Stimulated activated CD8-positive, alpha-beta memory T cell treated with anti-CD3 and anti-CD28 coated beads, Interleukin-15, amount 100 ng/mL, for 48 hours (primary cell): ENCODE measurements at places on chromosomes 3 and 15.

DNA sequence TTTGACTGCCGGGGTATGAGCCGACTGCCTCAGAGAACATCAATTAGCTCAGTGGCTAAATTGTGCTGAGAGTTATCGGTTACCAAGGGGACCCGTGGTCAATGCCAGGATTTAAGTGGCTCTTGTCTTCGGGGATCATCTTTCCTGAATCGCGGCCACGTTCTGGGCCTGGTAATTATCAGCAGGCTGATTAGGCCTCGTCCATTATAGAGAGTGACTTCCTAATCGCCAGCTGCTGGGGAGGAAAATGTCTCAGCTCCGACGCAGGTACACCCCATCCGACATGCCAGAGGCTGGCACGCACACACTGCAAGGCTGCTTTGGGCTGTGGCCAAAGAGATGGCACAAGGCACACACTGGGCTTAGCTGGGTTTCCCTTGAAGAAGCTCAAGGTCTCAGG is 10.6 kb downstream of the TRH start:
- DNase-seq, result no peak

DNA sequence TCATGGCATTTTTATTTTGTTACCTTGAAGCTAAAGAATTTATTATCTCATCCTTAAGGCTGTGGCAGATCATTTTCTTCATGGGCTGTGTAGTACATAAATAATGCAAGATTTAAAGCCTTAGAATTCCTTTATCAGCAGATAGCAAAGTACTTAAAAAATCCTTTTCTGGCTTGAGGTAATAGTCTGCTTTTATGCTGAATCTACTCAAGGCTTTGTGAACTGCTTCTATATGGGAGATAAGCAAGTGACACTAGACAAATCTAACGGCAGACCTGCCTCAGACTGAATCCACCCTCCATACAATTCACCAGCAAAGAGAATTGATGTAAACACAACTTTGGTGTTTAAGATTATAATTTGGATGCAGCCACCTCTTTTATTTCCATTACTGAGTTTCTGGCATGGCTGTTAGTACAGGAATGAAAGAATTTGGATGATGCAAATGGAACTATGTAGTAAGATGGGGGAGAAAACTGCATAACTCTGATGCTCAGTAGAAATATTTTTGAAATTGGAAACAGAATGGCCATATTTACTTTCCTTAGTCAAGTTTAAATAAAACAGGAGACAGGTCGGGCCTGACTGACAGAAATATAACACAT is 1121.5 kb downstream of the NAALADL2 start:
- no peak for DNase-seq

- DNase-seq, result no peak
Measured at GRCh38 chr3:149493315-149494021, 19.0 kb downstream of the TM4SF4 start.

DNA sequence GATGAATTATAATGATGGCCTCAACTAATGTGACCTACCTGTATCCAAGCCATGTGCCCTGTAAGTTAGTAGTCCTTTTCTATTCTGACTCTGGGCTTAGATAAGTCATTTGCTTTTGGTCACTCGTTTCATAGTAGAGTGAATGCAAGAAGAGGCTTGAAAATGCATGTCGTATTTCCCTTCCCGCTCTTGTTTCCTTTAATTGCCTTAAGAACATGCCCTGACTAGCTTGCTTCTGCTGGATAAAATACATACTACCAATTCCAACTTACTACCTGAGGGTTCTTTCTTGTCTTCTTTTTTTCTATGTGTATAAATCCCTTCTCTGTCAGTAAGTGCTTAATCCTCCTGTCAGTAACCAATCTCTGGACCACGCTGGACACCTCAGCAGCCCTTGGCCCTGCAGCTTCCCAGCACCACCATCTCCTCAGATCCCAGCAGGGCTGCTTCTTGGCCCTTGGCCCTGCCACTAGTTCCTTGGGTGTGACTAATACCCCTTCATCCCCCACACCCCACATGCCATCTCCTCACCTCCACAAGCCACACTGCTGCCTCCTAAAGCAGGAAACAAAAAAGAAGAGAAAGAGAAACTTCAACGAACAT is 771.7 kb downstream of the IGSF11 start:
- DNase-seq, result no peak

DNA sequence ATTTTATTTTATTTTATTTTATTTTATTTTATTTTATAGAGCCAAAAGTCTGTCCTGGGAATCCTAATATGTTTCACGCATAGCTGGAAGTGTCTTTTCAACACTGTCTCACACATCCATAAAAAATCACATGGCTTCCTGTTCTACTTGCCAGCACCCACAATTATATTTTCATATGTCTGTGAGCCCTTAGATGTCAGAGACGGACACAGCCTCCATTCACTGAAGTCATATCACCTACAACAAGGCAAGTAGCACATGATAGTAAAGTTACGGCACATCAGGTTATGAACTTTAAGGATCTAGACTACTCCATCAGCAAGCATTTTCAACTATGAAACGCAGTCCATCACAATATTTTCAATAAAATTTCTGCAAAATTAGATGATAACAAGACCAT is 168.4 kb downstream of the ZIC4 start:
- no peak for DNase-seq

- no peak for DNase-seq
Measured at GRCh38 chr3:21345382-21345976, 405.5 kb downstream of the ZNF385D start.

GRCh38 chr3:149626671-149627070 is 31.2 kb downstream of the WWTR1 start:
- no peak for DNase-seq

GRCh38 chr15:90379263-90379662 is 8.8 kb upstream of the IQGAP1 start:
- DNase-seq, result no peak

DNA sequence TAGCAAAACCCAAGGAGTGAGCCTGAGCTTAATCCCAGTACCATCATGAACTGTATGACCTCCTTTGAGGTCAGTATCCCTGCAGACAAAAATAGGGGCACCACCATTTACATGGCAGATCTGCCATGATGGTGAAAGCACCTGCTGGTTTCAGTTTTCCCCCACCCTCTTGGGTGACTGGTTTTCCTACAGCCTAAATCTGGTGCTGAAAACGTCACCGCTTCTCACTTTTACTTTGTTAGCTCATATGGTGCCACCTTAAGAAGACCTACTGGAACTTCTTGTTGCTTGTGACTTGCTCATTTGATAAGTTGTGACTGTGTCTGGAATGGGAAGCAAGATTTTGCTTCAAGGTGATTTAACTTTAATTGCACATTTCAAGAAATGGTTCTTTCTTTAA is 5.1 kb downstream of the PPP1R2 start:
- peak; percentile 36 for DNase-seq

DNA sequence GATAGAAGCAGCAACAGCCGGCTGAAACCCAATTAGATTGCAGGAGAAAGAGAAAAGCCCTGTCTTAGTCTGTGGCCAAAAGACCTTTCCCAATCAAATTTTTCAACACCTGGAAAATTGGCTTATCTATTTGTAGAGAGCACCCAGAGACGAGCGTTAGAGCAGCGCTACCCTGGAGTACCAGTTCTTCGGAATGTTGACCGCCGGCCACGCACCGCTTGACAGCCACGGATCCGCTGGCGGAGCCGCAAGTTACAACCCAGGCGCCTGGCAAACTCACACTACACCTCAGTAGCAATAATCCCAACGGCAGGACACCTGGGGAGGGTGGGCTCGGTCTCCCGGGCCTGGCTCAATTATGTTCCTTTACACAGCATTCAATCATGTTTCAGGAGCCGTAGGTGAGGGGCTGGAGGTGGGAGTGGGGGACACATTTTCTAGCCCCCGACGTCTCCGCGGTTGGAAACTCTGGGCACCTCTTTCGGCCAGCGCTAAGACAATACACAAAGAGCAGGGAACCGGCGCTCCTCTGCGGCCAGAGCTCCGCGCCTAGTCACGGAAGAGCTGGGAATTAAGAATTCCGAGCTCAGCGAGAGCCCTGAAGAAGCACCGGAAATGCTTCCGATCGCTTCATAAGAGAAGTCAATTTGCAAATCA is 1.2 kb downstream of the MB21D2 start:
- no peak for DNase-seq

DNA sequence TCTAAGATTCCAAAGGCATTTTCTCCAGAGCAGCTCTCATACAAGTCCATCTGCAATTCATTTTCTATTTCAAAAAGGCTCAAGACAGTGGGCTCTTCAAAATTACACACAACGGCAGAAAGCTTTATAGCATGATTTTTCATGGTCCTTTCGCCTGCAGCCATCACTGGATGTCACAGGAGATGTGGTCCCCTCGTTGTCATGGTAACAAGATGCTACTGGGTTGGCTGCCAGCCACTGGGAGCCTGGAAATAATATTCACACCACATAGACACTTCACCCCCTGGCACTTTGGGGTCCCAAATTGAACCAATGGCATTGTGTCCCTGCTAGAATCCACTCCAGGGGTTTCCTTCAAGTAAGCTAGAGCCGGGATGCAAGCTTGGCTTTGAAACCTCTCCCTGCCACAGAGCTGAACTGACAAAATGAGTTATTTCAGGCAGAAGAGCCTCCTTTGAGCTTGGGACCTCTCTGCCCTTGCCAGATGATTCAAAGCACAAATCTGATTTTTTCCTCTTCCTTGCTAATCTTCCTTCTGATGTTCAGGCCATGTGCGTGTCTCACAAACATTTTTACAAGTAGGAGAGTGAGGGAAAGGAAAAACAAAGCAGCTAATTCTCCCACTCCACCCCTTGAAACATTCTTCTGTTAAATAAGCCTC is 512.6 kb upstream of the ADAMTS9 start:
- DNase-seq, result no peak

GRCh38 chr15:91894606-91895005 is 41.1 kb downstream of the SLCO3A1 start:
- no peak for DNase-seq

DNA sequence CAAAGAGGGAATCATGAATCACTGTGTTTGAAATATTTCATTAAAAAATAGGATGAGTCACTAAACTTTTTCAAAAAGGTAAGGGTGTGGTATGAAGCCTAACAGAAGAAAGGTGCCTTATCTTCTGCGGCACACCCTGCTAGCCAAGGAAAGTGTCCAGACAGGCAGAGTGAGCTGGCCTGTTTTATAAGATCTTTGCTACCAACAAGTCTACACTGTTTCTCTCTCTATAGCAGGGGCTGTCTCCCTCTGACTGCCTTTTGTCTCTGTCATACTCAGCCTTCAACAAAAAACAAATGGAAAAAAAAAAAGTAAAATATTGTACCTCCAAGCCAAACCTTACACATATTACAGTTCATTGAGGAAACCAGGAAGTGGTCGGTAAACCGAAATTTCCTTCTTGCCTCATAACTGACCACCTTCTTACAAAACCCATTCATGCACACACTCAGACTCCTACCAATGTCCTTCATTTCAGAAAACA is 9.1 kb downstream of the ZDHHC3 start:
- no peak for DNase-seq

GRCh38 chr15:101286471-101287114 is 8.5 kb downstream of the SNRPA1 start:
- no peak for DNase-seq

DNA sequence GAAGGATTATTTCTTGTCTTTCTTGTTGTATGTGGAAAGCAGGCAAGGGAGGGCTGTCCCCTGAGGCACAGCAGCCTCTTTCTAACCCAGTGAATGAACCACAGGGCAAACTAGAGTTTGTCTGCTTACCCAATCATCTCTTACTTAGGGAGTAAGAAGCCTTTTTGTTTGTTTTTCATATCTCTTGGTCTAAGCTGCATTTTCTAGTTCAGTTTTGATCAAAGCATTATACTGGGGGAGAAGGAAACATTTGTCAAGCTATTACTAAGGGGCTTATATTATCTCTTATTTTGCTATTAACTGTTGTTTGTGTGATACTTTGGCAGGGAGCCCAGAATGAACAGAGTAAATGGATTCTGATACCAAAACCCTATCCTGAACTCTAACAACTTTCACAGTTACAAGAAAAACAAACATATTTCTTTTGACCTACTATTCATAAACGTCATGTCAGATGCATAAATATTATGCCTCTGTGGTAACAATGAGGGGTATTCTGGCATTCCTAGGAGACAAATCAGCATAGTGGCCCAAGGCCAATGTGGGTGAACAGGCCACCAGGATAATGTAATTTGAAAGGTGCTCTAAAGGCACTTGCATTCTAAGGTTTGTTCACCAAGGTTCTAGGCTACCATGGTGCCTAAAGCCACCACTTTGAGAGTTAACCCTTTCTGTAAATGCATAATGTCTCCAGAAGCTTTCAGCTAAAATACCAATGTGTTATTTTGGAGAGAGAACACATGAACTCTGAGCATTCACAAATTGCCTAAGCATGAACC is 271.6 kb upstream of the ZPLD1 start:
- no peak for DNase-seq

- DNase-seq, result no peak
Measured at GRCh38 chr3:159257954-159258353, 456.1 kb downstream of the MFSD1 start.

DNA sequence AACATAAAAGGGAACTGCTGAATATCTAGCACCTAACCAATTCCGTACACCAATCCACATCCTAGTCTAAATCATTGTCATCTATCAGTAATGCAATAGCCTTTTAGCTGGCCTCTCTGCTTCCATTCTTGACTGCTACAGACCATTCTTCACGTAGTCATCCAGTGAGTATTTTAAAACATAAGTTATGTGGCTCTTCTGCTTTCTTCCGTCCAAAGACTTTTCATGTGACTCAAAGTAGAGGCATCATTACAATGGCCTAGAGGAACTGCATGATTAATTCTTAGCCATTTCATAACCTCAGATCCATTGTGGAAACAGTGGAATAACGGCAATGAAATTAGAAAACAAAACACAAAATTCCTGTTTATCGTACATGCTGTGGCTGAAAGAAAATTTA is 88.9 kb upstream of the CBLB start:
- DNase-seq, result no peak
